ENCODE measurements at places on chromosomes 4 and X.

- no peak for DNase-seq
These were observed 9.5 kb downstream of the SLAIN2 start for GRCh38 chr4:48350871-48351270.

DNA sequence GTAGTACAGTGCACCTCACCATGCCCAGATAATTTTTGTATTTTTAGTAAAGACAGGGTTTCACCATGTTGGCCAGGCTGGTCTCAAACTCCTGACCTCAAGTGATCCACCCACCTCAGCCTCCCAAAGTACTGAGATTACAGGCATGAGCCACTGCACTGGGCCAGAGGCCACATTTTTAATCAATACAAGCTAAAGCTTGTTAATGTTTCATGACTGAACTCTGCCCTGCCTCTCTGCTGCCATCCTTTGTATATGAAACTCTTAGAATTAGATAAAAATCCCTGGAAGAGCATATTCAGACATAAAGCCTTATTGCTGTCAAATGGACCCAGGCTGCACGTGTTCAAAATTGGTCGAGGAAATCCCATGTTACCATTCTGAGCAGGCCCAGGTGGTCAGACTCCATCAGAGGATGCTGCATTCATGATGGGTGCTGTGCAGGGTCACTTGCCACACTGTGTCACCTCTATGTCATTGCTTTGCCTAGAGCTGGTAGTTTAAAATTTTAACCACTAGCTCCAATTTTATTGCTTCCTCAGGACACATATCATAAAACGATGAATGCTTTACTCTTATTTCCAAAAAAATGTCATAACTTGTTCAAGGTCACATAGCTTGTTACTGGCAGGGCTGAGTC is 45.2 kb downstream of the LNX1 start:
- DNase-seq: no peak

DNA sequence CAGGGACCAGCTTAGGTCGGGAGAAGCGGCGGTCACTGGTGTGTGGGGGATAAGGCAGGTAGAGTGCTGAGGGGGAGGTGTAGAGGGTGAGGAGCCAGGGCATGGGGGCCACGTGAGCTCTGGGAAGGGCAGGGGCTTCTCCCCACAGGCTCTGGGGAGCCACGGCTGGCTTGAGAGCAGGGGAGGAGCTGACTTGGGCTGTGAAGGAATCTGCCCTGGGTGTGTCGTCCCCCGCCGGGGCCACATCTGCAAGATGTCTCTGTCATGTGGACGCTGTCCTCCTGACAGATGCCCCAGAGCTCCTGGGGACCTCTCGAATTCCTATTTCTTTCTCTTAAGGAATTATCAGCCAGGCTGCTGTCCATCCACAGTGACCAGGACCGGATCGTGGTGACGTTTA is 15.0 kb downstream of the SH3TC1 start:
- DNase-seq: no peak

DNA sequence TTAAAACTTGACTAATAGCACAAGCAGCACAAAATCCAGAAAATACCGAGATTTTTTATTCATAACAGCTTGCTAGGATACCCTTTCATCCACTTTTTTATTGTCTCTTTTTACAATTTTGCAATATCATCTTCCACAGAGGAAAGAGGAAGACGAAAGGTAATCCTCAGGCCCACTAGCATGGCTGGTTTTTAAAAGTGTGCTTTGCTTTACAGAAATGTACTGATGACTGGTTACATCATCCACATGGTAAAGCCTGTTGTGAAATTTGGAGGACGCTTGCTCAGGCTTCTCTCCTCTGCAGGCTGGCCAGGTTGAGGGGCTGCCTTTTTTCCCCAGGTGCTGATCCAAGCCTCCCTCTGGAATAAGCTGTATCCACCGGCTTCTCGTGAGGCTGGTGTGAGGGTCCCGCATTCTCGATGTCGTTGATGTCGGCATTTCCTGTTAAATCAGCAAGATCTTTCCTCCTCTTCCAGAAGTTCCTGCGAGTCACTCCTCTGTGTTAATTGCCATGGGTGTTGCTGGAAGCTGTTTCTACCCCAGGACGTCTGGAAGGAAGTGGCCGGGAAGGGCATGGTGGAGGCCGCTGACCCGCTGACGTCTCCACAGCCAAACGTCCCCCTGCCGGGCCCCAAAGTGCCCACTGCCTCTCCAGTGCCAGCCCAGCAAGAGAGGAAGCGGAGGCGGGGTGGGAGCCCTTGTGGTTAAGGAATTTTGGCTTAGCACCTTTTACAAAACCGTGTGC is 5.8 kb upstream of the DGKQ start:
- no peak for DNase-seq

DNA sequence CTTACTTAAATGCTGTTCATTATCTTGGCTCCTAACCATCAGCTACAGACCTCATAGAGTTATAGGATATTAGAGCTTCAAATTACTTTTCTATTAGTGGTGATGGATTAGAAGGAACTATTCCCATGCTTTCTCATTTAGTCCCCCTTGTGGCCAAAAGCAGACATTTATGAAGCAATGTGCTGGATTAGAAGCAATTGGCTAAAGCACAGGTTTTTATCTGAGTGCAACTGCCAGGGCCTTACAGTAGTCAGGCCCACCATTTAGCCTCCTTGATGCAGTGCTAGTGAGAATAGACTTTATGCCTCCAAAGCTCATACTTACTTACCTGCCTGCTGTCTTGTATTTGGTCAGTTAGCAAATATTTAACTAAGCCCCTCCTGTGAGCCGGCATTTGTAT is 93.0 kb downstream of the TSPAN7 start:
- DNase-seq: no peak

- no peak for DNase-seq
These were observed 146.1 kb downstream of the NEXMIF start for GRCh38 chrX:74779175-74779574.

- DNase-seq: no peak
These were observed 401.8 kb downstream of the RAPGEF2 start for GRCh38 chr4:159504684-159505083.

DNA sequence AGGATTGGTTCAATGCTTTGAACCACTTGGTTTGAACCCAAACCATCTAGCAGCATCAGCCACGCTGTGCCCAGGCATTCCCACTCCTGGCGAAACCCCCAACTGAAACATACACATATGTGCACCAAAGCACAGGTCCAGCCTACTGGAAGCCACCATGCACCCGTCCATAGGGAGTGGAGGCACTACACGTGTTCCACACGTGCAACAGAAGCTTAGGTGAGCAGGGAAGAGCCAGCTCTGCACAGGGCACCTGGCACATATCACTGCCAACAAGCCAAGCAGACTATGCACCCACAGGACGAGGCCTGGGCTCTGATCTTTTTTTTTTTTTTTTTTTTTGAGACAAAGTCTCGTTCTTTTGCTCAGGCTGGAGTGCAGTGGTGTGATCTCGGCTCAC is 66.3 kb upstream of the GPR78 start:
- no peak for DNase-seq

GRCh38 chr4:146243141-146243882 is 29.0 kb downstream of the REELD1 start:
- peak; percentile 22 for DNase-seq

GRCh38 chr4:123298801-123299200 is 97.8 kb upstream of the SPRY1 start:
- no peak for DNase-seq

GRCh38 chr4:20451986-20452385 is 200.3 kb downstream of the SLIT2 start:
- DNase-seq: no peak

DNA sequence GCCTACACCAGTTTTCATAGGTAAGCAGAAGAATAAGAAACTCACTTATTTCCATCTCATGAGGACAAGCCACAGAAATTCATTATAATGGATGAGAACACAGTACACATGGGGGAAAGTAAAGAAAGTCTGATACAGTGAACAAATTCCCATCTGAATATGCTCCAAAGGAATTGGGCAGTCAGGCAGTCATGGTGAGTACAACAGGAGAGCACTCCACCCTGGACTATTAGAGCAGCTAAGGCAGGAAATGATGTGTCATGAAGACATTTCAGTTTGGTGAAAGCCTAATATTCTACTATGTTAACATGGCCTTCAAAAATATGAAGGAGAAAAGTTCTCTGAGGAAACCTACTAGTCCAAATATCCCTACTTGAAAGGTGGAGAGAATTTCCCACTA is 92.0 kb upstream of the PRDX4 start:
- DNase-seq: no peak

- no peak for DNase-seq
These were observed 124.7 kb downstream of the MGST2 start for GRCh38 chr4:139790291-139790690.

- DNase-seq: no peak
These were observed 83.1 kb upstream of the FAT4 start for GRCh38 chr4:125231661-125232060.

DNA sequence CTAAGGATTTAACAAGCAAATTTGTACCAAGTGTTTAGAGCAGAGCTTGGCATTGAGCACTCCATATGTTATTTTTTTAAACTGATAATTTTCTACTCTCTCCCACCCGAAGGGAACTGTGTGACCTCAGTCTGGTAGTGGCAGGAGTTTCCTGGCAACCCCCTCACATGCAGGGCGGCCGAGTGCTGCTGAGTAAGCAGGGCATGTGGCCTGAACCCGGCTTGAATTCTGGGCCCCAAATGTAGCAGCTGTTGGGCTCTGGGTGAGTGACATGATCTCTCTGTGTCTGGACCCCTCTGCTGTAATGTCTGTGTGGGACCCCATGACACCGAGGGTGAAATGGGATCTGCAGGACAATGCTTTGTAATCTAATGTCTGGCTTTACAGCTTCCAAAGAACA is 13.6 kb upstream of the C4orf50 start:
- no peak for DNase-seq

- DNase-seq: no peak
These were observed 45.4 kb downstream of the CEP135 start for GRCh38 chr4:55993994-55994663.

- DNase-seq: no peak
These were observed 85.0 kb upstream of the MYOZ2 start for GRCh38 chr4:119050527-119051090.

DNA sequence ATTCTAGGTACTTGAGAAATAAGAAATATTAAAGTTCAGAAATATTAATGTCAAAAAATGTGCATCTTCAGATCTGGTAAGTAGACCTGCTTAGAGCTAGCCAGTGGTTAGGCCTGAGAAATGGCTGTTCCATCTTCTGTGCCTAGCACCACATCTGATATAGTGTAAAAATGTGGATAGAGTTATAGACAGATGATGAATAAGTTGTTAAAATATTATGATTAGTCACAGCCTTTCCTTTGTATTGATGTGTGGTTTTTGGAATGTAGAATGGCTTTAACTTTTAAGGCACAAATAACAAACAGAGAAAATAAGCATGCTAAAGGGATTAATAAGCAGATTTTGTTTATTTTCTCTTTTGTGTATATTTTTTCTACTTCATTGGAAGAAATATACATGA is 133.5 kb upstream of the NUDT6 start:
- no peak for DNase-seq

- DNase-seq: no peak
These were observed 45.3 kb downstream of the MMRN1 start for GRCh38 chr4:89939994-89940393.

GRCh38 chr4:62366939-62367338 is 1166.8 kb downstream of the ADGRL3 start:
- DNase-seq: no peak

- DNase-seq: no peak
These were observed 6.9 kb downstream of the SH3TC1 start for GRCh38 chr4:8205749-8206611.

GRCh38 chrX:51614353-51615012 is 4.2 kb downstream of the CENPVL3 start:
- peak; percentile 23 for DNase-seq

GRCh38 chr4:167602157-167602556 is 367.9 kb upstream of the SPOCK3 start:
- no peak for DNase-seq

- DNase-seq: no peak
These were observed 251.0 kb downstream of the PRDM5 start for GRCh38 chr4:120671538-120671937.

DNA sequence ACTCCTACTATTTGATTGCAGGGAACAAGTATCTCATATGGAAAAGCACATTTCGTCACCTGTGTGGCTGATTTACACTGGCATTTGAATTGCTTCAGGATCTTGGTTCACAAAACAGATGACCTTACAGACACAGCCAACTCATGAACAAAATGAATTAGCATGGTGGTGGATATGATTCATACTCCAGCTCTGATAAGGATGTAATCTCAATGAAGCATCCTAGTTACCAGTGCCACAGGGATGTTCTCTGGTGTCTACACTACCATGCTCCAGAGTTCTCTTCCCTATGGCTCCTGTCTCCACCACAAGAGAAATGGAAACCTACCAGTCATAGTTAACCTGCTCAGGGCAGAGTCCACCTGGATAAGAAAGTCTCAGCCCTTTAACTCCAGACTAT is 40.7 kb downstream of the TEC start:
- no peak for DNase-seq

DNA sequence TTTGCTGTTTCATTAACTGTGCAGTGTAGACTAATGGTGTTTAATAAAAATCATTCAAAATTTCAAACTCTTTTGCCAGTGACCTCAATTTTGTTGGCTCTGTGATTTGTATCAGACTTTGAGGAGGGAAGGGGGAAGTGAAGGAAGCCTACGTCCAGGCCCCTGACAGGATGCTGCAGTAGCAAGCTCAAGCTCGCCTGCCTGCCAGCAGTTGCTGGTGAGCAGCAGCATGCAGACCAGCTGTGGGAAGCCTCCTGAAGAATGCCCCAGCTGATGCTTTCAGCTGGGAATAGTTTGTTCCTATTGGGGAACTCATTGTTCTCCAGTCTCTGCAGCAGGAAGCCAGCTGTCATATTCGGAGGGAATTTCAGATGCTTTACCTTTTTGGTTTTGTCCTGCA is 495.2 kb downstream of the AFF2 start:
- no peak for DNase-seq

DNA sequence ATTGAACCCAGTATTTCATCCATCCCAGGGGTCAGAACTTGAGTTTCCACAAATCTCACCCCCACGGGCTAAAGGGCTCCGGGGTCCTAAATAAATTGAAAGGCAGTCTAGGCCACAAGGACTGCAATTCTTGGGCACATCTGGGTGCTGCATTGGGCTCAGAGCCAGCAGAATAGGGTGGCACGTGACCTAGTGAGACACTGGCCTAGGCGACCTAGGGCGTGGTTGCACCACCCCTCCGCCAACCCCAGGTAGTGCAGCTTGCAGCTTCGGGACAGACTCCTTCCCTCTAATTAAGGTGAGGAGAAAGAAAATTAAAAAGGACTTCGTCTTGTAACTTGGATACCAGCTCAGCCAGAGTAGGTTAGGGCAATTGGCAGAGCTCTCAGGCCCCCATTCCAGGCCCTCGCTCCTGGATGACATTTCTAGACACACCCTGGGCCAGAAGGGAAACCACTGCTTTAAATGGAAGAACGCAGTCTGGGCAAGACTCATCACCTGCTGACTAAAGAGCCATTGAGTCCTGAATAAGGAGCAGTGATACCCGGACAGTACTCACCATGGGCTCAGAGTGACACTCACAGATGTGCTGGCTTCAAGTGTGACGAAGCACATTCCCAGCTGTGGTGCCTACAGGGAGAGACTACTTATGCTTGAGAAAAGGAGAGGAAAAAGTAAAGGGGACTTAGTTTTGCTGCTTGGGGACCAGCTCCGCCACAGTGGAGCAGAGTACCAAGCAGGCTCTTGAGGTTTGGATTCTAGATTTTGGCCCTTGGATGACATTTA is 735.4 kb downstream of the FSTL5 start:
- DNase-seq: no peak

- DNase-seq: no peak
These were observed 1061.9 kb upstream of the TENM3 start for GRCh38 chr4:181181331-181181730.

Data from CD4-positive, alpha-beta T cell treated with Interleukin-4 for 4 hours (primary cell).